AG09309 (cell line): ENCODE measurements at places on chromosomes 5 and 9.

GRCh38 chr5:73448463-73449136 is at the start of gene FOXD1:
Gene FOXD1, minus strand, starts transcription at chr5:73448777. Its CDS starts 415 bp downstream, at chr5:73448362.
- peak; percentile 83 for DNase-seq

GRCh38 chr5:84393969-84394368 is 9.3 kb upstream of the EDIL3 start:
- DNase-seq: peak; percentile 49

- no peak for DNase-seq
Measured at GRCh38 chr5:164672931-164673694, 1167.7 kb downstream of the MAT2B start.

DNA sequence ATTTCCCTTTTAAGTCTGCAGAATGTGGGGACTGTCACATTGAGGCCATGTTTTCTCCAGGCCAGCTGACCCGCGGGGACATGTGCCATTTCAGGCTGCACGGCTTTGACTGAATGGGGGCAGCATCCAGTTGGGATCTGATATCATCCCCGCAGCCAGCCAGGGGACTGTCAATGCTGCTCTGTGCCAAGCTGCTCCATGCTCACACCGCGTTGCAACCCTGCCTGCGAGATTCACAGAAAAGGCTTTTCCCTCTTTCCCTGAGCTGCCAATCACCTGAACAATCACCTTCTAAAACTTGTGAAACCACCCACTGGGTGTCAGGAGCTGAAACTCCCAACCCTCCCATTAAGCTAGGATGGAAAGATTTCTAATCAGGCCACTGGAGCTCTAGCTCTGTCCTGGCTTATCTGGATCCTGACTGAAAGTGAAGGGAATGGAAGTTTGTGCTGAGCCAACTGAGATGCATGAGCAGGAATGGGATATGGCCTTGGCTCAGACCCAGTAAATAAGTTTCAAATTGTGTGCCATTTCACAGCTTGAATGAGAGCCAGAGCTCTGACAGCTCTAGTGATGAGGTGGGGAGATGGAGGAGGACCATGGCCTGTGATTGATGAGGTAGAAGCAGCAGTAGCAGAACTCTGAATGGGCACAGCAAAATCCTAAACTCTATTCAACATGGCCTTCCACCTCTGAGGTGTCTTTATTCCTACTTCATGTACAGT is 34.5 kb upstream of the ZNF366 start:
- DNase-seq: no peak

DNA sequence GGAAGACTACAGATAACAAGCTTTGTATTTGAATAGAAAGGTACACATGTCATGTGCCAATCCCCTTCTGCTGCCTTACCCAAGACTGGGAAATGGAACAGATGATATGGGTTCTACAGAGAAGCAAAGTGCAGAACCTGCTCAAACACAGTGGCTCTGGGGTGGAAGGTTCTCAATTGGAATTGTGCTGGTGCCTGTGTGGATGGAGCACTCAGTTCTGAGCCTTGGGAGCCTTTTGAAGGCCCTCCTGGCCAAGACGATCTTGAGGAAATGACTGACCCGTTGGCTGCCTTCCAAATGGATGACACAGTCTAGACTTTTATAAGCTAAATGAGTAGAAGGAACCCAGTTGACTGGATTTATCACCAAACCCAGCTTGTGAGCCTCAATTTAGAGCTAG is 4.2 kb upstream of the PRSS3 start:
- no peak for DNase-seq

DNA sequence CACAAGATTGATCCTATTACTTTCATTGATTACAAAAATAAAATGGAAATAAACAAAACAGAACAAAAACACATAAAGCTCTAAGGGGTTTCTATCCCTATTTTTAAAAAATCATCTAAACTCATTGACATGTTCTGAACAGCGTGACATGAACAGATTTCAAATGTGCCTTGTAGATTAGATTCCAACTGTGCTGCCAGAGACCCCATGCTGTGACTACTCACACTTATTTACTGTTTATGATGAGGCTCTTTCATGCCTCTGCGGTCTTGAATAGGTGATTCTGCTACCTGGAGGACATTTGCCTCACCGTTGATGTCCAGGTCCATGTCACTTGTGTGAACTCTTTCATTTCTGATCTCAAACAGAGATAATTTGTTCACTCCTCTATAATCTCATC is 990.2 kb downstream of the CDH12 start:
- DNase-seq: no peak
